ENCODE measurements at places on chromosomes 16 and 17.

DNA sequence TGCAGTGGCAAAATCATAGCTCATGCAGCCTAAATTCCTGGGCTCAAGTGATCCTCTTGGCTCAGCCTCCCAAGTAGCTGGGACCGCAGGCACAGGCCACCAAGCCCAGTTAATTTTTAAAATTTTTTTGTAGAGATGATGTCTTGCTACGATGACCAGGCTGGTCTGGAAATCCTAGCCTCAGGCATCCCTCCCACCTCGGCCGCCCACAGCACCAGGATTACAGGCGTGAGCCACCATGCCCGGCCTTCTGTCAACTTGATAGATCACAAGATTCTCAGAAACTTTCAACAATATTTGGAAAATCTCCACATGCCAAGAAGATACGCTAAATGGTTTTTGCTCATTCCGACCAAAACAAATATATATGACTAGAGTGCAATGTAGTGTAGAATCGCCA lies 111.0 kb downstream of the ADCY9 start:
- DNase-seq: no peak

- DNase-seq: no peak
Measured at GRCh38 chr16:78689028-78689427, 589.6 kb downstream of the WWOX start.

- DNase-seq: no peak
Measured at GRCh38 chr17:83183145-83183948, 103.9 kb downstream of the METRNL start.

- peak; percentile 16 for DNase-seq
Measured at GRCh38 chr16:46638947-46639925, 18.1 kb upstream of the SHCBP1 start.

DNA sequence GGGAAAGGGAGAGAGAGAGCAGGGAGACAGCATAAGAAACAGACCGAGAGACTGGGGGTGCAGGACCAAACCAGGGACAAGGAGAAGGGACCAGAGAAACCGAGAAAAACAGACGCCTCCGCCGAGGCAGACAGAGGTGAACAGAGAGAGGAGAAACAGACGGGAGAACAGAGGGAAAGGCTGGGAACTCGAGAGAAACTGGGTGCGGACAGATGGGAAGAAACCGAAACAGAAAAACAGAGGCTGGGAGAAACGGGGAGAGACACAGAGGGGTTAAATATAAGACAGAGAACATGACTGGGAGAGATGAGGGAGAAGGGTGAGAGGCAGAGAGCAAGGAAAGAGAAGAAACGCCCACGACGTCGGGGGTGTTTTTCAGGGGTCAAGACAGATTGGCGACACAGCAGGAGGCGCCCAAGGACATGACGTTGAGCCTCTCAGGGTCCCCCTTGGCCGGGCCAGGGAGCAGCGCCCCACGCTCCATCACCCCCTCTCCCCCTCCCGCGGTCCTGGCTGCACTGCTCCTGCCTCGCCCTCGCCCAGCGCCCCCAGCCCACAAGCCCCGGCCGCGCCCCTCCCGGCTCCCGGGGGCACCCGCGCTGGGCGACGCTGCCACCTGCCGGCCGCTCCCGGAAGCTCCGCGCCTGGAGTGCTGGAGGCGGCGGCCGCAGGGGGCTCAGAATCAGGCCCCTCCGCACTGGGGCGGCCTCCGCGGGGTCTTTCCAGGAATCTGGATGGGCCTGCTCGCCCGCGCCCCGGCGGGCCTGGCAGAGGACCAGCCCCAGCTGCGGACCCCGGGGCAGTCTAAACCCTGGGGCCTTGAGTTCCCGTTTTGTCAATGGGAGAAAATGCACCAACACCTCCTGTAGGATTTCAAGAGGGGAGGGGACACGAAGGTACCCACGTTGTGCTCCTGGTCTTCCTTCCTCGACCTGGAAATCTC lies 1.3 kb upstream of the TMEM92 start:
- DNase-seq: no peak

GRCh38 chr16:86181526-86181925 lies 282.6 kb downstream of the IRF8 start:
- DNase-seq: no peak

DNA sequence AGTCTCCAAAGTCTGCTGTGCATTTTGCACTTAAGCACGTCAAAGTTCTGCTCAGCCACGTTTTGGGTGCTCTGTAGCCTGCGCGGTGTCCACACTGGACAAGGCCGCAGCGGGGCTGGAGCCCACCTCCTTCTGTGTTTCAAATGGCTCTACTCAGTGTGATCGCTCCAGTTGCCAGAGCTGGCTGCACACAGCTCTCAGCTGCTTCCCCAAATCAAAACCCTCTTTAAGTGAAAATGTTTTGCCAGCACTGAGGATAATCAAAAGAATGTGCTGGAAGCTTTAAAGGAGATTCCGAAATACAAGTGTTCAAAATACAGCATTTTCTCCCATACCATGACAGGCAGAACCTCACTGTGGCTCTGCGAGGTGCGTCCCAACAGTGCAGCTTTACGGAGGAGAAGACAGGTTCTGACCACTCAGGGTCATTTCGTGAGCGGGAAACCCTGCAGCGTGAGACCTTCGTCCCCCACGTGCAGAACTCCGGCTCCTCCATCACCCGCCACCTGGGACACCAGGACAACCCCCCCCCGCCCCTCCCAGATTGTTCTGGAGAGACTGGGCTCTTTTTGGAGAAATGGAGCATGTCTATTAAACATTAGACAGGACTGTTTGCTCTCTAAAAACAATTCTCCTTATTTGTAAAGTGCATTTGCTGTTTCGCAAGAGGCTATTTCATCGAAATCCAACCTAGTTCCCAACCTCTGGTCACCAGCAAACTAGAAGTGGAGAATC lies 16.6 kb downstream of the TBC1D16 start:
- DNase-seq: no peak

DNA sequence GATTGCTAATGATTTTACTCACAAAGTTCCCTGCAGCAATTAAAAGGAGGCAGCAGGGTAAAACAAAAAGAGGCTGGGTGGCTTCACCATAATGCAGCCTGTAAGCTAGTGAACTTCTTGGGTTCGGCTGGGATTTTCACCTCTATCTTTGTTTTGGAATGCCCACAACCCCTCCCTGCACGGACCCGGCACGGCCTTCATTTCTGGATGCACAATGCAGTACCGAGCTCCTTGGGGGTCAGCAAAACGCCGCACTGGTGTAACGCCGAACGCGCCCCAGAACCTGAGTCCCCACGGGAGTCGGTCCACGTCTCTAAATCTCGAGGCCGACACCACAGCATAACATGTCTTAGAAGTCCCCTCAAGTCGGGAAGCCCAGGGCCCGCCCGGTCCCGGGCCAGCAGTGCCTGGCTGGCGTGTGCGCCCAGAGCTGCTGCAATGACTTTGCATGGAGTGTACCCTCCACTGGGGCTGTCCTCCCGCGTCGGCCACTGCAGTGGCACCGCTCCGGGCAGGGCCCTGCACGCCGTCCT lies 759 bp downstream of the UBE2O start:
- no peak for DNase-seq

DNA sequence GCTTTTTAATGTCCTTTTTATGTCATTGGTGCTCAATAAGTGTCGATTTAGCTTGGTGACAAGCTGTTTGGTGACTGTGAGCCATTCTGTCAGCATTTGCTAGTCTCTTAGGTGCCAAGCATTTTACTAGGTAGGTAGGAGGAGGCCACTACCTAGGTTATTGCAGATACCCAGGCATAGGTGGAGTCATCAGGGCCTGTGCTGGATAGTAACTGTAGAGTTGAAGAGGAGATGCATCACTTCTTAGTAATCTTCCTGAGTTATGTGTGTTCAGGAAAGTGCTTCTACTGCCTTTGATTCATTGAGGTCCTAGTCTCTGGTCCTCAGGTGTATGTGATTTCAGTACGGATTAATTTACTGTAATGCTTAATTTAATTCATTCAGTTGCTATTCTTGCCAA lies 17.7 kb downstream of the USP10 start:
- no peak for DNase-seq

- DNase-seq: no peak
Measured at GRCh38 chr16:71916397-71916920, 21.1 kb downstream of the IST1 start.

All from HS-5 (cell line).